NAMALWA (cell line): ENCODE measurements at places on chromosomes 16 and 17.
A peak's percentile ranks its signal among the peaks of the same experiment; 100 is the strongest.

GRCh38 chr16:82302042-82302727 is 132.2 kb upstream of the MPHOSPH6 start:
- no peak for DNase-seq

DNA sequence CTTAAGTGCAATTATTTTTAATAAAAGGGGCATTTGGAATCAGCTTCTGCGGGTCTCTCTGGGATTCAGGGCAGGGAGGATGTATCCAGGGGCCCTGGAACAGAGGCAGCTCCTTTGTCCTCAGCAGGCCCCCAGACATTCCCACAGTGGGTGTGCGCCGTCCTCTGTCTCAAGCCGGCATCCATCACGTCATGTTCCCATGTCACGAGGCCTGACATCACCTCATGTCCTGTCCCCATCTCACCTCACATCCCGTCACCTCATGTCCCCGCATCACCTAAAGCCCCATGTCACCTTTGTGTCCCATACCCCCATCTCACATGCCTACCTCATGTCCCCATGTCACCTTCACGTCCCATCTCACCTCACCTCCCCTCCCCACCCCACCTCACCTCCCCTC is 18.5 kb downstream of the GAA start:
- DNase-seq = no peak

DNA sequence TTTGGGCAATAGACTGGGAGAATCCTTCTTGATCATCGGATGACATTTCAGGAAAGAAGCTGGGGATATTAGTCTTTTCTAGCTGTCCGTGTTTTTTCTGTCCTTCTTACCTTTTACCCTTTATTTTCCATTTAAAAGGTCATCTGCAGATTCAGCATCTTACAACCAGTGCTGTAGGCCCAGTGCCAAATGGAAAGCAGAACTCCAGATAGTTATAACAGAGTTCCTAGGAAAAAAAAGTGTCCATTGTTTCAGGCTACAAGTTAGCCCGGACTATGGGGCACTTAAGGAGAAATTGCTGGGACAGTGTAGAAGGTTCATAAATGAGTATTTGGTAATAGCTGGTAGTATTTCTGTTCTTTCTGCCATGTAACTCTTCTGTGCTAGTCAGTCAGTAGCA is 28.4 kb downstream of the LDHD start:
- no peak for DNase-seq

GRCh38 chr16:68079626-68080344 is 5.4 kb upstream of the NFATC3 start:
- DNase-seq = no peak

DNA sequence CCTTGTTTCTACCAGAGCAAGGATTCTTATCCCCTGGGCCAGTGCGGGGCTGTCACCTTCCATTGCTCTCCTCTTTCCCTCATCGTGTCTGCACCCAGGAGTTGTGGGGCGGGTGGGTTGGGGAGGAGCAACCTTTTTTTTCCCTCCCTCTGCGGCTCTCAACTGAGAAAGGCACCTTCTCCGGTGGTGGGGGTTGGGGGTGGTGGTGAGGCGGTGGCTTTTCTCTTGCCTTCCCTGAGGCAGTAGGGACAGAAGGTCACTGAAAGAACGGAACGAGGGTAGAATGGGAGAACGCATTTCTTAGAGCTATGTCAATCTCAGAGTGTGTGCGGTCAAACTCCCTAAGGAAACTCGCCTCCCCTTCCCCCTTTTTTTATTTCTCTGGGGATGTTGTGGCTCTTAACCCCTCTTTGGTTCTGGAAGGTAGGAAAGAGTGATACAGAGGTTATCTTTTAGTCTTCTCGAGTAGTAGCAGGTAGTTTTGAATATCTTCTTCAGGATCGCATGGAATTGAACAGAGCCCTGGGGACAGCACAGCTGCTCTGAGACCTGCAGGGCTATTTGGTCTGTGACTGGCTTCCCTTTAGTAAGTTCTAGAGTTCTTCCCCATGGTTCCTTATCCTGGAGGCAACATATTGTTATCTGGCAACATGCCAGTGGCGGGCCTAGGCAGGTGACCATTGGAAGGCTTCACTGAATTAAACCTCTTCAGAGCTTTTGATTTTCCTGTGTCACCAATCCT is 994 bp downstream of the CLTC start:
- peak; percentile 67 for DNase-seq

DNA sequence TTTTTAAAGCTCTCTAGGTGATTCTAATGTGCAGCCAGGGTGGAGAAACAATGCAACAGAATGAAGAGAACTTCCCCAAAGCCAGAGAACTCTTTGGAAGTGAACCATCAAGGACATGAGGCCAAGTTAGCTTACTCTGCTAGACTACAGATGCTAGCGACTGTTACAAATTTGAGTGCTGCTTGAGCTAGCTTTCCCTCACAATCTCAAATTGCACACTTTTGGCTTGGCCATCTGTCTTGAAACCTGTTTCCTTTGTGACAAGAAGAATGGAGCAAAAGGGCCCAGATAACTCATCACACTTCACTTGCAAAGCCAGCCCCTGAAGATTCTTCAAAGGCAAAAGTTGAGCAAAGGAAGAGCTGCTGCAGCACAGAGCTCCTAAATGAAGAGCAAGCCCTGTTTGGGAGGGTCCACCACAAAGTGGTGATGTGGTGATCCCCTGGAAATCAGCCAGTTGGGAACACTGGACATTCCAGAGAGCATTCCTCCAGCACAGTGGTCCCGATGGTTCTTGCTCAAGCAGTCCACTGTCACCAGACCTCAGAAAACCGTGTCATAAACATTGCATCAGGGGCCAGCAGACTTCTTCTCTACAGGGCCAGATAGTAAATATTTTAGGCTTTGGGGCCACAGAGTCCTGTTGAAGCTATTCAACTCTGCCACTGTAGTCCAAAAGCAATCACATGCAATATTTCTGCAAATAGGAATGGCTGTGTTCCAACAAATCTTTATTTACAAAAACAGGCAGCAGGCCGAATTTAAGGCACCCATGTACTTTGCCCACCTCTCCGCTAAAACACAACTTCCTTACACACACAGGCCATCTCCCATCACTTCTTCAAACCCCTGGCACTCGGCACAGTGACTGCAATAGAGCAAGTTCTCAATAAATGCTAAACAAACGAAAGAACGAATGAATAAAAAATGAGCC is 21.2 kb downstream of the SLC39A11 start:
- no peak for DNase-seq

- no peak for DNase-seq
These were observed 203.5 kb downstream of the RBFOX3 start for GRCh38 chr17:79407385-79407784.

GRCh38 chr17:7282752-7283321 is 1.3 kb downstream of the SLC2A4 start:
- peak; percentile 35 for DNase-seq

GRCh38 chr16:11609474-11610120 is 22.9 kb upstream of the LITAF start:
- DNase-seq = no peak

GRCh38 chr16:22018559-22018958 is 10.6 kb downstream of the MOSMO start:
- no peak for DNase-seq

DNA sequence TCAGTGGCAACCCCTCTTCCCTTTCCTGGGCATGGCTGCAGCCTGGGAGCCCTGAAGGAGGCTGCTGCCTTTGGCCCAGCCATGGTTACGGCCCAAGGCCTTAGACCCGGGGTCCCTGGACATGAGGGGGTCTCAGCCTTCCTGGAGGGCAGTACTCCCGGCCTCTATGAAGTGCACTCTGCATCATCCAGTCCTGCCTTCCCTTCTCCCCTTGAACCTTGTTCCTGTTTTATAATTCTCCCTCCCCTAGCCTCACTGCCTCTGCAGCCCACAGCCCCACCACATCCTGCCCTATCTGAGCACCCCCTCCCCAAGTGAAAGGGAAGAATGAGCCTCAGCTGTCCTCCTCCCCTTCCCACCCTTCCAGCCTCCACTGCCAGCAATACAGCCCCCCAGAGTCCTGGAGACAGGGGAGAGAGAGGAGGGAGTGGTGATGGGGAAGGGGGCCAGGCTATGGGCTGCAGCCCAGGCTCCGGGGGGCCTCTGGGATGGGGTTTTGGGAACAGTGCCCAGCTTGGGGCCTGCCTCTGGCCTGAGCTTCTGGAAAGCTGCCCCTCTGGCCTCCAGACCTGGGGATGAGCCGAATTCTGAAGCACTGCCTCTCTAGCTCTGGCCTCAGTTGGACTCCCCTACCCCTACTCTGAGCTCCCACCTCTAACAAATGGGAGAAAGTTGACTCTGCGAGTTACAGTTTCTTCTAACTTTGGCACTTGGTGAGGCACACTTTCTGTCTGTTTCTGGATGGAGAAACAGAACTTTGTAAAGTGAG is 7.6 kb downstream of the CCR7 start:
- no peak for DNase-seq

- DNase-seq = peak; percentile 17
These were observed 684 bp downstream of the YPEL2 start for GRCh38 chr17:59331929-59332748.

GRCh38 chr16:71315269-71315668 is 26.1 kb upstream of the CMTR2 start:
- DNase-seq = no peak

DNA sequence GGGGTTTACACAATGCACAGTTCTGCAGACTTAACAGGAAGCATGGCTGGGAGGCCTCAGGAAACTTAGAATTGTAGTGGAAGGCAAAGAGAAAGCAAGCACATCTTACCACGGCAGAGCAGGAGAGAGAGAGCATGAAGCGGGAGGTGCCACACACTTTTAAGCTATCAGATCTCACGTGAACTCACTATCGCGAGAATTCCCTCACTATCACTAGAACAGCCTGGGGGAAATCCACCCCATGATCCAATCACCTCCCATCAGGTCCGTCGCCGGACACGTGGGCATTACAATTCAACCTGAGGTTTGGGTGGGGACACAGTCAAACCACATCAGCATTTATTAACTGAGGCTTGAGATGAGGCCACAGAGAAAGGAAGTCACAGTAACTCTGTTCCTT is 326.7 kb downstream of the C16orf95 start:
- DNase-seq = peak; percentile 53

DNA sequence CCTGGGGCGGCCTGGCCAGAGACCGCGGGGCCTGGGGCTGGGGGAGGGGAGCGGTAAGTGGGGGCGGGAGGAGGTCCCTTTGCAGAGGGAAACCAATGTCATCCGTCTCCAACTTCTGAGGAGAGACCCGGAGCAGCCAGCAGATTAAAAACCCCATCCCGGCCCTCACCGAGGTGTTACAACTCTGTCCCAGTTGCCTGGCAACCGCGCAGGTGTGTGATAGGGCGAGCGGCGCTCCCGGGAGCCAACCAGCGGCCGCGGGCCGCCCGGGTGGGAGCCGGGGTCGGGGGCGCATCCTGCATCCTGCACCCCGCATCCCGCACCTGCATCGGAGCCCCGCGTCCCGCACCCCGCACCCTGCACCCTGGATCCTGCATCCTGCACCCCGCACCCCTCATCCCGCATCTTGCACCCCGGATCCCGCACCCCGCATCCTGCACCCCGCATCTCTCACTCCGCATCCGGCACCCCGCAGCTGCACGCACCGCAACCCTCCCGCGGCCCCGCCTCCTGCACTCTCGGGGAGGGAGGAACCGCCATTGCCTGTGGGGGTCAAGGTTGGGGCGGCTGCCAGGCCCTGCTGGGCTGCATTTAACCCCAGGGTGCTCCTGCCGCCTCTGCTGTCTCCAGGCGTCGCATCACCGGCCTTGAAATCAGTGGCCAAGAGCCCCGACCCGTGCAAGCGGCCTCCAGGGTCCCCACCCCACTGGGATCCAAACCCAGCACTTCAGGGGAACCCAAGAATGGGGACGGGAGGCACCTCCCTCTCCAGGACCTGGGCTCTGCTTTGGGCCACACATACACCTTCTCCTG is 47.3 kb downstream of the RTN4RL1 start:
- DNase-seq = no peak

DNA sequence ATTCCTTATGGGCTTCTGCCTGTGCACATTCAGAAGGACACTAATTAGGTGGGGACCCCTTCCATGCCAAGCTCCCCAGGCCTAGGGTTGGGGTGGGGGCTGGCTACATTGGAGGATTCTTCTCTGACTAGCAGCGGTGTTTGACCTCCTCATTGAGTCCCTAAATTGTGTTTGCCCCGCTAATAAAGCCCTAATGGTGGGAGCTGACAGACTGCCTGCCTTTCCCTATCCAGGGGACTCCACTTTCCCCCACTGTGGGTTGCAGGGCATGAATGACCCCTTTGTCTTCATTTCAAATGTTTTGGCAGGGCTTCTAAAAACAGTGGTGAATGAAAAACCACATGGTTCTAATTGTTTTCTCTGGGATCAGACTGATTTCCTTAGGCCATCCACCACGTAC is 476.8 kb upstream of the CDH11 start:
- no peak for DNase-seq

GRCh38 chr17:6675201-6675825 is 23.8 kb downstream of the C17orf100 start:
- no peak for DNase-seq

DNA sequence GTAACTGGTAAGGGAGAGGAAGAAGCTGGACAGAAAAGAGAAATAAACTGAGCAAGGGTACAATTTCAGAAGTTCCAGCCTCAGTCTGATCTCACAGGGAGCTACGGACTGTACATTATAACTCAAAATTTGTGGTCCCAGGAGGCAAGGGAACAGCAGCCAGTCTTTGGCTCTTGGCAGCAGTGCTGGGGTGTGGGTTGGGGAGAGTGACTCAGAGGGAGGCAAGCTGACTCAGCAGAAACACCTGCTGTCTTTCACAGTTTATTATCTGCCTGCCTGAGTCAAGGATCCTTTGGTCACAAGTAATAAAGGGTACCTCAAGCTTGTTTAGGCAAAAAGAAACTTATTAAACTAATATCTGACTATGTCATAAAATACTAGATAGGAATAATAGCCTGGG is 73.5 kb upstream of the KIF2B start:
- DNase-seq = no peak

DNA sequence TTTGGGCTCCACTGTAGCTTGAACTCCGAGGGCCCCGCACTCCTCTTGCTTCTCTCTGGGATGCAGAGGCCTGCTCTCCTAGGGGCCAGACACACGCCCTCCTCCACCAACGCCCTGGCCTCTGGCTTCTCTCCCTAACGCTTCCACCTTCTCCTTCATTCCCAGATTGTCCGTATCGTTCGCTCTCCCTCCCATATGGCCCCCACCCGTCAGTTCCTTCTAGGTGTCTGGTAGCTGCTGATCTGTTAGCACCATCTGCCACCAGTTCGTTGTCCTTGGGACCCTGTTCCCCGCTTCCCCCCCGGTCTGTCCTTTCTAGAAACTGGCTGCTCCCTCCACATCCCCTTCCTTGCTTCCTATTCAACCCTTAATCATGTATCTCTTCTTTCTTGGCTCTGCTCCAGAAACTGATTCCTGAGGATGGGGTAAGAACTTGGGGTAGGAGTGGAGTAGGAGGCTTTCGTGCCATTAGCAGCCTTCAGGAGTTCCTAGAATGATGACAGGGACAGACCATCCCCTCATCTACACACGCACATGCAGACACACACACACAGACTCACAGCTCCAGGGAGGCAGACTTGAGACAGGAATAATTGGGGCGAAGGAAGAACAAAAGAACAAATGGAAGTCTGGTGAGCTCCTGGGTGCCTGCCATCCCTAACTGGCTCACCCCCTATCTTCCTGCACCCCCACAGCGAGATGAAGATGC is 4.3 kb downstream of the ATP1B2 start:
- no peak for DNase-seq

- no peak for DNase-seq
These were observed 135.6 kb downstream of the AIPL1 start for GRCh38 chr17:6299275-6299674.
